Right forelimb (tissue), 1 donor: ENCODE measurements at places on chromosomes 2 and 18.

DNA sequence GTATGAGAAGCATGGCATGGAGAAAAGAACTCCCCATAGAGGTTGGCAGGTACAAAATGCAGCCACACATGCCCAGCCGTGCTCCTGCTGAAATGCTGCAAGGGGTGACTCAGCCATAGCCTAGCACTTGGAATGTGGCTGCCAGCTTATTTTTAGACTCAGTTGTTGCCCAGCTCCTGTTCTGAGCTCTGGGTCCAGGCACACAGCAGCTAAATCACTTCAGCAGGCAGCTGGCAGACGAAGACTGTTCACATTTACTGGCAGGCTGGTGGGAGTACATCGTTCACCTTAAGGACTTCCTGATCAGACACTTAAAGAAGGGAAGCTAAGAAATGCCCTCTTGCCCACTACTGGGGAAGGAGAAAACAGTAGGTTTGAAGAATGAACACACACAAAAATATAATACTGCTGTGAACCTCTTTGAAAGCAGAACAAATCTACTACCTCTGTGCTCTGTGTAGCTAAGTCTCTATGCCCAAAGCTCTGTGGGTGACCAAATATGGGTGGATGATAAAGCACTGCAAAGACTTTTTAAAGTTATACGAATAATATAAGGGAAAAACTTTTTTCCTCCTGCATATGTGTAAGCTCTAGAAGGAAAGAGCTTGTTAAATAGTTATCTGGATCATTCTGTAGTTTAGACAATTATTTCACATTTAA, 146.1 kb downstream of the LNPK start:
- DNase-seq: peak; percentile 64

GRCh38 chr2:153536115-153536514, 57.6 kb upstream of the RPRM start:
- no peak for DNase-seq

DNA sequence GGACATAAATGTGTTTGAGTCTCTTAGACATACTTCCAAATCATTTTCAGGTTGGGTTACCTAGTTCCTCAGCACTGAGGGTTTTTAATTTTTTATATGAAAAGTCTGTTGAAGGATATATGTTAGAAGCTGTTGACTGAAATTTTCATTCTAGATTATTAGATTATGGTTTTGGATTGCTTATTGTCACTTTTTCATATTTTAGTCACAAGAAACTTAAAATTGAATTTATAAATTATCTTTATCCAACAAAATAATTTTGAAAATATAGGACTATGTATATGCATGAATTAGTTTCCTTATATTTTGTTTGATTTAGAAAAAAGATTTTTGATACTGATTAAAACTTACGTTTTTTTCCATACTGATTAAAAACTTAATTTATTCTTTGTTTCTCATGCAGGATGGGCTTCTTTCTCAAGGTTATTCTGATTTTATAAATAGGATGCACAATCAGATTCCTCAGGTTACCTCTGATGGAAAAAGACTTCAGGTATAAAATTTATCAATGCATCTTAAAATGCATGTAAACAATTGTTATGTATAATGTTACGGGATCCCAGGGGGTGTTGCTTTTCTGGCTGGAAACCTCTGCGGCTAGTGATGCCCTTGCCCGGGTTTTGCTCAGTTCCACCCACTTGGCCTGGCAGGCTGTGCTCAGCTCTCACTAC, 26.2 kb downstream of the DDX1 start:
- no peak for DNase-seq

DNA sequence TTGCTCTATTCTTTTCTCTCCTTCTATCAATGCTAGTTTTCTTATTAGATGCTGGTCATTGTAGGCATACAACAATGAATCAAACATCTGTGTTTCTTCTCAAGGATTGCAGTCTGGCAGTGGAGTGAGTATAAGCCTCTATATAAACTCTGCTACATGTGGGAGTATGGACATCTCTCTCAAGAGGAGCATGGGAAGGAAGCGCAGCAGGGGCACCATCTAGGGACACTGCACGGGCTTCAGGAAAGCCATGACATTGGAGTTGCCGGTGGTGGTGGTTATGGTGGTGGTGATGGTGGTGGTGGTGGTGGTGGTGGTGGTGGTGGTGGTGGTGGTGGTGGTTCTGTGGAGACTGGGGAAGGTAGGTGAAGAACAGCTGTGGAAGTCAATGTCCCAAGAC, 462.6 kb downstream of the RNF144A start:
- no peak for DNase-seq

- DNase-seq: no peak
Measured at GRCh38 chr2:11100130-11100529, 55.1 kb upstream of the SLC66A3 start.

DNA sequence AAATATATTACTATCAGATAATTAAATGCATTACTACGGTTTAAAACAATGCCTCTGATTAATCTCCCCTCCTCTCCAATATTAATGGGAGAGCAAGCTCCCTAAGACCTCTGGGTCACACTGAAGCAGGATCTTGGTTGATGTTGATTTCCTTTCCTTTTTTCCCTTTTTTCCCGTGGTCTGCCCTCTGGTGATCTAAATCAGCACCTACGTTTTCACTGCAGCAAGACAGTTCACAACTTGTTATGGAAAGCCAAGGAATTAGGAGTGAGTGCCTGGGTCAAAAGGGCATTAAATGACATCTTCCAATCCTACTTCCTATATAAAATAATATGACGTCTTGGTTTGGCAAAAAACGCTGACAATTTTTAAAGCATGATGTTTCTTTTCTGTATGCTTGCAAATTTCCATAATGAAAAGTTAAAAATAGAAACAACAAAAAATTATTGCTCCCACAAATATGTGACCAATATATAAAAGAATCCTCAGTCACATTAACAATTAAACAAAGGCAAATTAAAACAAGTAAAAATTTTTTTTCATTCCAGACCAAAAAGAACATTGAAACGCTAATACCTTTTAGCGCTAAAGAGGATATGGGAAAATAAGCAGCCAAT, 7.9 kb upstream of the CFAP36 start:
- no peak for DNase-seq

- DNase-seq: no peak
Measured at GRCh38 chr18:21534327-21534726, 66.2 kb downstream of the ESCO1 start.

DNA sequence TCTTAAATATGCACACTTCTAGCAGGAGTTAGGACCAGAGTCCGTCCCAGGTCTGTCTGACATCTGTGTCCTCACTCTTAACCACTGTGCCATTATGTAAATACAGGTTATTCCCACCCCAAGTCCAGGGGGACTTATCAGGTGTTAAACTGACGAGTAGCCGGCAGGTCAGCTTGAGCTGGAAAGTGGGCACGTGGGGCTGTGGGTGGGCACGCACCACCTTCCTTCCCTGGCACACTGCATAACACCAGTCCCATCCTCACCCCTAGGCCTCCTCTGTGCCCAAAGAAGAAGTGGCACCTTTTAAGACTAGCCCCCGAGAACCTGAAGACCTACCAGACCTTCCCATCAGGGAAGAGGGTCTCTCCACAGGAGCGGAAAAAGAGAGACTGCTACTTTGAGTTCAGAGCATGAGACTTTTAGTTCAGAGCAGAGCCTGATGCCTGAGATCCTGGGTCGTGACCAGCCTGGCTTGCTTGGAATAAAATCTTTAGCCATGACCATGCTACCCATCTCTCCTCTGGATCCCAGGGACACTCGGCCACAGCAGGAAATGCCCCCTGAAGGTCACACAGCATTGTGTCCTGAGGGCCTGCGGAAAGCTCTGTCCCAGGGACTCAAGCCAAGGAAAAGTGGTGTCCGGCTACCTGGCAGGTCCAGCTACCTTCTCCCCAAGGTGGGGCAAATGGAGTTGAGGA, 62.0 kb downstream of the CIB4 start:
- DNase-seq: peak; percentile 28

DNA sequence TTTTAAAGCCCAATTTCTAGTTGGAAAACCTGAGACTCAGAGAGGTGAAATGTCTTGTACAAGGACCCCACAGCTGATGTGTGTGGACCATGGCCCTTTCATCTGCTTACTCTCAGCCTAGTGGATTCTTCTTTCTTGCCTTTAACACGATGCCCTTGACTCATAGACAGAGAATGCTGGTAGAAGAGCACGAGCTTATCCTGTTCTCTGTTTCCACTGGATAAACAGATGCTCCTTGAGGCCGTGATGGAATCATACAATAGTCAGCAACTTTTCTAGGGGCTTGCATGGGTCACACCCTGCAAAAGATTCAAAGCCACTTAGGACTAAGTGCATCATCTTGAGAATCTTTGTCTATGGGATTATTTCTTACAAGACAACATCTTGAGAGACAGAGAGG, 50.9 kb downstream of the MYCN start:
- DNase-seq: no peak

GRCh38 chr2:233756429-233757081, 3.5 kb upstream of the UGT1A1 start:
- no peak for DNase-seq

GRCh38 chr2:237153181-237153580, 67.5 kb downstream of the COPS8 start:
- no peak for DNase-seq

- no peak for DNase-seq
Measured at GRCh38 chr2:224813578-224813977, 97.4 kb upstream of the CCDC195 start.

- DNase-seq: no peak
Measured at GRCh38 chr2:105055613-105056012, 17.7 kb downstream of the MRPS9 start.

DNA sequence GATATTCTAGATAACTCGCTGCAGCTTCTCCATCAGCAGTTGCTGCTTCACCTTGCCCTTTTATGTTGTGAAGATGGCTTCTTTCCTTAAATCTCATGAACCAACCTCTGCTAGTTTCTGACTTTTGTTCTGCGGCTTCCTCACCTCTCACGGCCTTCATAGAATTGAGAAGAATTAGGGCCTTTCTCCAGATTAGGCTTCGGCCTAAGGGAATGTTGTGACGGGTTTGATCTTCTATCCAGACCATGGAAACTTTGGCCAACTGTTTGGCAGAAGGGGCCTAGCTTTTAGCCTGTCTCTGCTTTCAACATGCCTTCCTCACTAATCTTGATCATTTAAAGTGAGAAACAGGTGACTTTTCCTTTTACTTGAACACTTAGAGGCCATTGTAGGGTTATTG, 199.9 kb downstream of the CYP26B1 start:
- no peak for DNase-seq

- no peak for DNase-seq
Measured at GRCh38 chr2:149218497-149218896, 111.9 kb upstream of the LYPD6 start.

DNA sequence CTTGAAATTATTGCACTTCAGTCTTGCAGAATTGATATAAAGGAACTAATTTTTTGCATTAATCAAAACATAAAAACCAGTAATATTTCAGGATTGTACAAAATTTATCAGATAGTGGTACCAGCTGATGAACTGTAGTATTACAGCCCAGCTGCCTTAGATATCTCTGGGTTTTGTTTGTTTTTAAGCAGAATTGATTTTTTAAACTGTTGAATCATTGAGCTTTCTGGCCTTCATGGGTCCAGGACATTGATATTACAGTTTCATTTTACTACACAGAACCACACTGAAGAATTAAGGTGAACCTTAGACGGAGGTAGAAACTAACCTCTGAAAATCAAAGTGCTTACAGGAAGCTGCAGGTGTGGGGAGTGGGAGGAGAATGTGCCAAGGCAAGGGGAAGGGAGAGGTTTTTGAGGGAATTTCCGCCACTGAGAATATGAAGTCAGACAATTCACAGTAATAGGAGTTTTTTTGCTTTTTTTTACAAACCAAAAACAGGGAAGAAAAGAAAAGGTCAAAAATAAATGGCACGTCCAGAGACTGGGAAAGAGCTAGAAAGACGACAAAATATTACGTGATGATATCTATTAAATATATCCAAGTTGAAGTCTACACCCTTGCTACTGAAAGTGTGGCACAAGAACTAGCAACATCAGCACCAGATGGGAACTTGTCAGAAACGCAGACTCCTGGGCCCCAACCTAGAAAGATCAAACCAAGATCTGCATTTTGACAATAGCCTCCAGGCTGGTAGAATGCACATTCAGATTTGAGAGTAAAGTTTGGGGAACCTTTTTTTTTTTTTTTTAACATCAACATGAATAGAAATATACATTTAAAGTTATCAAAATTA, 40.8 kb upstream of the SPAG16 start:
- DNase-seq: no peak

DNA sequence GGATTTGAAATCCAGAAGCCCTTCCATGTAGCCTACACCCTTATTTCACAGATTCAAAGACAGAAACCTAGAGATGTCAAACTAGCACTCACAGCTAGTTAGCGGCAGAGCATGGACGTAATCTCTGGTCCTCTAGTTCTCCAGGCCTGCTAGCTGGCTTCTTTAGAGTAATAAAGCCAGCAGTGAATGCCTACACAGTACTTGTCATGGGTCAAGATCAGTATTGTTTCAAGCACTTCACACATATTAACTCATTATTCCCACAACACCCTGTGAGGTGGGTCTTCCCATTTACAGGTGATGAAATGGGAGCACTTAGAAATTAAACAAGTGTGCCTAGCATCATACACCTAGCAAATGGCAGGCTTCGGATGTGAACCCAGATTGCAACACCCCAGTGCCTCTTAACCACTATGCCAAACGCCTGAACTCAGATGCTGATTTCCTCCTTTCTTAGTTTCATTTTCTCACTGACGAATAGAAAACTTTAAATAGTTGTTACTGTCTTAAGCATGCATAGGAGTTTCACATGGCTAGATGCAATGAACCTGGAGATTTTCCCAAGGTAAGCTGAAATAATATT, 14.5 kb upstream of the ZBTB14 start:
- no peak for DNase-seq

DNA sequence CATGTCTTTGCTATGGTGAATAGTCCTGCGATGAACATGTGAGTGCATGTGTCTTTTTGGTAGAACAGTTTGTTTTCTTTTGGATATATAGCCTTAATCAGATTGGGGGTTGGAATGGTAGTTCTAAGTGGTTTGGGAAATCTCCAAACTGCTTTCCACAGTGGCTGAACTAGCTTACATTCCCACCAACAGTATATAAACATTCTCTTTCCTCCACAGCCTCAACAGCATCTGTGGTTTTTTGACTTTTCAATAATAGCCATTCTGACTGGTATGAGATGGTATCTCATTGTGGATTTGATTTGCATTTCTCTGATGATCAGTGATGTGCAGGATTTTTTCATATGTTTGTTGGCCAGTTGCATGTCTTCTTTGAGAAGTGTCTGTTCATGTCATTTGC, 112.2 kb upstream of the SESTD1 start:
- DNase-seq: no peak

- DNase-seq: no peak
Measured at GRCh38 chr2:47334356-47335136, 68.4 kb upstream of the MSH2 start.

DNA sequence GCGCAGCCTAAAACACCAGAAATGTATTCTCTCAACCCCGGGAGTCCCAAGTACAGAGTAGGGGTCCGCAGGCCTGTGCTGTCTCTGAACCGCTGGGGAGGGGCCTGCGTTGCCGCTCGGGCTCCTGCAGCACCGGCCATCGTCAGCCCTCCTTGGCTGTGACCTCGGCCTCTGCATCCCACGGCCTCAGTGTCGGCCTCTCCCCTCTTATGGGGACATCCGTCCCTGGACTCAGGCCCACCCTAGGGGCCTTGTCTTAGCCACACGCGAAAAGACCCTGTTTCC, 50.5 kb downstream of the KCNG2 start:
- no peak for DNase-seq

GRCh38 chr2:29336341-29337241, 221.4 kb downstream of the CLIP4 start:
- DNase-seq: no peak
